ENCODE measurements at places on chromosomes 11 and 22.

GRCh38 chr11:65851811-65852507, 6.0 kb downstream of the CFL1 start:
- no peak for DNase-seq

GRCh38 chr11:64436000-64436399, 77.0 kb downstream of the RPS6KA4 start:
- DNase-seq = no peak

GRCh38 chr11:102416976-102417375, 35.6 kb downstream of the TMEM123 start:
- no peak for DNase-seq

DNA sequence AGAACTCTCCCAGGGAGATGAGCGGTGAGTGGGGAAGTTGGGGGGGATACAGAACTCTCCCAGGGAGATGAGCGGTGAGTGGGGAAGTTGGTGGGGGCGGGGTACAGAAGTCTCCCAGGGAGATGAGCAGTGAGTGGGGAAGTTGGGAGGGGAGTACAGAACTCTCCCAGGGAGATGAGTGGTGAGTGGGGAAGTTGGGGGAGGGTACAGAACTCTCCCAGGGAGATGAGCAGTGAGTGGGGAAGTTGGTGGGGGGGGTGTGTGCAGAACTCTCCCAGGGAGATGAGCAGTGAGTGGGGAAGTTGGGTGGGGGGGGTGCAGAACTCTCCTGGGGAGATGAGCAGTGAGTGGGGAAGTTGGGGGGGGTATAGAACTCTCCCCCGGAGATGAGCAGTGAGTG, 186.5 kb downstream of the SHANK2 start:
- no peak for DNase-seq

DNA sequence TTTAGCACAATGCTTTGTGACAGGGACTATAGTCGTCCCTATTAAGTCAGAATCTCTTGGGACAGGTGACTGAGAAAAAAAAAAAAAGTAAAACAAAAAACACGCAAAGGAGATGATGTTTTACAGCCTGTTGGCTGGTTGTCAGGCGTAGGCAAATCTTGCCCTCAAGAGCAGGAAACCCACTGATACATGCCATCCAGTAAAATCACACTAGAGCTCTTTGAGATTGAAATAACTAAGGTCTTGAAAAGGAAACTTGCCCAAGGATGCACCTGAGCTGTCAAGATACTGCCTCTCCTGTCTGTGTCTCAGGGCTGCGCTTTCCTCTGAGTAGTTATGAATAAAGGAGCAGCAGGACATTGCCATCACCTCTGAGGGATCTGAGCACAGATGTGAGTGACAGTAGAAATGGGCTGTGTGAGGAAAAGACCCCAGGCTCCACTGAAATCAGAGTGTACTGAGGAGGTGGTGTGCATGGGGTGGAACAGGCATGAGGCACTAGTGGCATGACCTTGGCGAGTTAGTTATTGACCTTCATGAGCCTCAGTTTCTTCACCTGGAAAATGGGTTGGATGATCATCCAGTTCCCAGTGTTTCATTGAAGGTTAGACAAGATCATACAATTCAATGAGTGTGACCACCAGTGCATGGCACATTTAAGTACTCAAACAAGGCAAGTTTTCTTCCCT, 23.3 kb downstream of the MICAL2 start:
- no peak for DNase-seq

GRCh38 chr11:113204280-113204679, 110.1 kb upstream of the TTC12 start:
- no peak for DNase-seq

- no peak for DNase-seq
Observed at GRCh38 chr22:36491155-36491554, 9.7 kb upstream of the TXN2 start.

GRCh38 chr11:114912826-114913225, 234.5 kb downstream of the NXPE2 start:
- no peak for DNase-seq

- no peak for DNase-seq
Observed at GRCh38 chr11:126122863-126123262, 60.2 kb upstream of the CDON start.

GRCh38 chr22:35540595-35541253, at the start of gene RASD2:
RASD2 (plus strand) TSS chr22:35540831; CDS start chr22:35546810, 5,979 bp downstream.
- DNase-seq = no peak

GRCh38 chr22:50115693-50116092, 25.9 kb downstream of the MOV10L1 start:
- no peak for DNase-seq

GRCh38 chr11:99015634-99016454, 4.9 kb upstream of the CNTN5 start:
- DNase-seq = no peak

DNA sequence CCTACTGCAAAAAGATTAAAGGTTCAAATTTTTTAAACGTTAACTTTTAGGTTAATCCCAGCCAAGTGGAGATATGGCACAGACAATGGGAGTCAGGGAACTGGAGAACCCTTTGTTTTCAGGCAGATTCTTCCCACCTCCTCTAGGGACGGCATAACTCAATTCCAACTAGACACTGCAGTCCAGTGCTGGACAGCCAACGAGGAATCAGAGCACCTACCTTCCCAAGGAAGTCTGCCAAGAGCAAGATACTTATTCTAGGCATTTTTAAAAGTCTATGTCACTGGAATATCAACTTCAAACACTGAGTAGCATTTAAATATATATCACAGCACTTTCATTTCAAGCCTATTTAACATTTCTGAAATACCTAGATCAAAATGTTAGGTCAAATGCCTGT, 7.3 kb downstream of the CADM1 start:
- DNase-seq = no peak

DNA sequence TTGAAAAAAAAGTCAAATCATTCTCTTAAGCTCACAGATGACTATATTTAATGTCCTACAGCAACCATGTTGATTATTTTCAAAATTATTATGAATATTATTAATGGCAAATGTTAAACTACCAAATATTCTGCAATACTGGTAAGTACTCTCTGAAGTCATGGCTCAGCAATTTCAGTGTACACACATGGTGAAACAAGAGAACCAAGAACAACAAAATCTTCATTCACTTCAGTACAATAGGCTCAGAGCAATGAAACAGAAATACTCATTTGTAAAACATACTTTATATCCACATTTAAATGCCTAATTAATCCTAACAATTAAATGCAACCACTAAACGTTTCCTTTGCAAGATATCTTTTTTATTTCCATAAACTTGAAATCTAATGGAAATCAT, 347.2 kb downstream of the TTC28 start:
- no peak for DNase-seq

DNA sequence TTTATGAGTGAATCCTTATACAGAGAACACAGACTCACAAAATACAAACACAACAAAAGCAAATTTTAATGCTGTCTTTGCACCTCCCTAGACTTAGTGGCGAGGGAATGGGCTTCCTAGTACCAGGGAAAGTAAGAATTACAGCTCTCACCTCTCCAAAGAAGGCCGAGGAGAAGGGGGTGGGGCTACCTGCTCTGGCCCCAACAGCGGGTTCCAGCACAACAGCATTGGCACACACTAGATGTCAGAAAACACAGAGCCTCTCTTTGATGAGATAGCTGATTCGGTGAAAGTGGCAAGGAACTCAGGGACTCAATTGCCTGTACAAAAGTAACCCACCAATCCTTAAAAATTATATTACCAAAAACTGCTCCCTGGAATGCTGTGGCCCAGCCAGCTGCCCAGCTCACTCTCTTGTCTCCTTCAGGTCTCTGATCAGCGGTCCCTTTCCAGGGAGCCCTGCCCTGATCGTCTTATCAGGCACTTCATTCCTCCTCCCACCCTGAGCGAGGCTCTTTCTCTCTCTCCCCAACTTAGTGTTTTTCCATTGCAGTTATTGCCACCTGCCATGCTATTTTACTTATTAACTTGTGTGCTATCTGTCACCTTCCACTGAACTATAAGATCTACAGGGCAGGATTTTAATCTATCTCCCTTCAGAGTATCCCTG, 30.7 kb downstream of the SPON1 start:
- DNase-seq = no peak

Measured in stimulated activated CD4-positive, alpha-beta T cell treated with anti-CD3 and anti-CD28 coated beads, Interleukin-15, amount 100 ng/mL, for 1 hour (primary cell).